Germinal center (tissue), 1 donor: ENCODE measurements at places on chromosomes 13 and 19.

DNA sequence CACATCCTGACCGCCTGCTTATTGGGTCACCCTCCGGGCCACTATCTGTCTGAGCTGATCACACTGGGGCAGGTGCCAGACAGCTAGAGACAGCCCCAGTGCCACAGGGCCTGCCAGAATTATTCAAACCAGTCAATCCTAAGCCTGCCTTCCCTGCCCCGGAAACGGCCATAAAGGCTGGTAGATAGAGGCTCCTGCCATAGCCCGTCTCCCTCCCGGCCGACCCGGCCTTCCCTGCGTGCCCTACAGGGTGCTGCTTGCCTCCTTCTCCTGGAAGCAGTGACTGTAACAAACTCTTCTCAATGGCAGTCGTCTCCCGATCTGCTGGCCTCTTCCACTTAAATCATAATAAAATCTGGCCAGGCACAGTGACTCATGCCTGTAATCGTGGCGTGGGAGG, 158.6 kb upstream of the SOX1 start:
- DNase-seq = no peak

DNA sequence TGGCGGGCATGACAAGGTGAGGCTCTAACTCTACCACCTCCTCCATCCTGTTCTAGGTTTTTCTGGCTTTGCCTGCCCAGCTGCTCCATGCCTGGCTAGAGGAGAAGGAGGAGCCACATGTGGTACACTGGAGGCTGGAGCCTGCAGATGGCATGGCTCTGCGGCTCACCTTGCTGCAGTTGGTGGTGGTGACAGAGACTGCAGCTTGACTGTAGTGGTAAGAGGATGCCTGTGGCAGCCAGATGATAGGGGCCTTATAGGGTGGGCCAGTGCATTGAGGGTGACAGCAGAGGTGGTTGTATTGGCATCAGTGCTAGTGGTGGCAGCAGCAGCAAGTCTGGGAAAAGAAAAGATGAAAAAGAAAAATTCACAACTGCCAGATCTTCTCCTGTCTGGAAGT, 146.2 kb downstream of the TNFRSF19 start:
- no peak for DNase-seq

DNA sequence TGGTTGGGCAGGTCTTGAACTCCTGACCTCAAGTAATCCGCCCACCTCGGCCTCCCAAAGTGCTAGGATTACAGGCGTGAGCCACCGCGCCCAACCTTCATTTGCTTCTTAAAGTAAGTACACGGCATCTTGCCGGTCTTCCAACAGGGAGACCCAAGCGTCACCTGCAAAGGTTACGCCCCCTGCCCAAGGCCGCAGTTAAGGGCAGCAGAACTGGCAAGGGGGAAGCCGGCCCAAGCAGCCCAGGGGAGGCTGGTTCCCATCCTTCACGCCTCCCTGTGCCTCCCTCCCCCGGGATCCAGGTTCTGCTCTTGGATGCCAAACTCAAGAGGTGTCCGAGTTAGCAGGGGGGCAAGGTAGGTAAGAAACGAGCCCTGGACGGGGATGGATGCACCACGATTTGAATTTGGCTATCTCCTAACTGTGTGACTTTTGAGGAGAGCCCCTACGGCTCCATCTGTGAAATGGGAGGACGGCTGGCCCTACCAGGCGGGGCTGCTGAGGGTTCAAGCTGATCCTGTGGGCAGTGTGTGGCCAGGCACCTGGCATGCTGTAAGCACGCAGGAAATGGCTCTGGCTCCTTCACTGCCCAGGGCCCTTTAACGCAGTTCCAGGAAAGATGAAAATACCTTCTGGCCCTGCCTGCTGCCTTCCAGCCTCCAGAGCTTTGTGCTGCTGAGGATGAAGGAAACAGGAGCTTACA, 9.0 kb downstream of the RFX1 start:
- no peak for DNase-seq

DNA sequence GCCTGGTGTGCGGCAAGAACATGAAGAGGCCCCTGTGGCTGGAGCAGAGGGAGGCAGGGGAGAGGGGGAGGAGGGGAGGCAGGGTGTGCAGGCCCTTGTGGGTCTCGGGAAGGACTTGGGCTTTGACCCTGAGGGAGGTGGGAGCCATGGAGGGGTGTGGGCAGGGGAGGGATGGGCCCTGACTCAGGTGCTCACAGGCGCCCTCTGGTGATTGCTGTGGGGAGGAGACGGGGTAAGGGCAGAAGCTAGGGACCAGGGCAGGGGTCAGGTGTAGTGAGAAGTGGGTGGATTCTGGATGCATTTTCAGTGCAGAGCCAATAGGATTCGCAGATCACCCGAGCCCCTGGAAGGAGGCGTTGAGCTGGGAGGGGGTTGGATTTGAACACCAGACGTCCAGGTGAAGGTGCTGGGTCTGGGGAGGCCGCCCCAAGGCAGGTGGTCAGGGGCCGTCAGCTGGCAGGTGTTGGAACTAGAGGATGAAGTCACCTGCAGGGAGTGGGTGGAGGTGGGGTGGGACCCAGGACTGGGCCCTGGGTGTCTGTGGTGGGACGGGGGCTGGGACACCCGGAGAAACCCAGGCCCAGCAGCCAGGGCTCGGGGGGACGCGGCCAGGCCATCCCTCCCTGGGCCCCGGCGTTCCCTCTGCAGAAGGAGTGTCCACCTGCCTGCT, 185.4 kb downstream of the KDM4B start:
- DNase-seq = peak; percentile 67

DNA sequence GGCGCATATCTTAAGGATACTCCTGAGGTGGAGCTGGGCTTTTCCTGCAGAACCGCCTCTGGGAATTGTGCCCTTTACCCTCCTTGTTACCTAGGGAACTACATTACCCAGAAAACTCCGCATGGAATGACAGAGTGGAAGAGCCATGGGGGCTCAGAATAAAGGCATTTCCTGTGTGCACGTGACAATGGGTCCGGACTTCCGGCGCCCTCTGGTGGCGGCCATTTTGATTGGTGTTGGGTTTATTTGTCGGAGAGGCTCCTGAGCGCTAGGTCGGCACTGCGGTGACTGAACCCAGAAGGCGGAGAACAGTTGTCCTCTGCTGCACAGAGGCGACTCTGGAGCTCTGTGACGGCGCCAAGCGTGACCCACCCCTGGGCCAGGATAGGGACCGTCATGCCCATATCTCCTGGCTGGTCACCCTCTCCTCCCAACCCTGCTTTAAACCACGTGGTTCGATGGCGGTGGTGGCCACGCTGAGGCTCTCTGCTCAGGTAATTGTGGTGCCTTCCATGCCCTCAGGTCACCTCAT, at the start of gene ZNF587B:
TSS of gene ZNF587B (plus strand) at position 229 of the 532 bp plus-strand sequence. CDS start at position 459, 230 bp downstream.
- no peak for DNase-seq

- no peak for DNase-seq
These were observed 7.9 kb downstream of the FOSB start for GRCh38 chr19:45475537-45476291.
